Activated CD8-positive, alpha-beta memory T cell treated with anti-CD3 and anti-CD28 coated beads for 4 hours (primary cell): ENCODE measurements at places on chromosomes 11 and 22.

GRCh38 chr11:130448416-130449309, at the start of gene ADAMTS15:
TSS of gene ADAMTS15 (plus strand) at chr11:130448645. CDS start at chr11:130448974, 329 bp downstream.
- DNase-seq = no peak

GRCh38 chr11:129613071-129613470, 202.6 kb upstream of the TMEM45B start:
- DNase-seq = no peak

GRCh38 chr22:46142548-46143490, 7.5 kb upstream of the PPARA start:
- DNase-seq = no peak

DNA sequence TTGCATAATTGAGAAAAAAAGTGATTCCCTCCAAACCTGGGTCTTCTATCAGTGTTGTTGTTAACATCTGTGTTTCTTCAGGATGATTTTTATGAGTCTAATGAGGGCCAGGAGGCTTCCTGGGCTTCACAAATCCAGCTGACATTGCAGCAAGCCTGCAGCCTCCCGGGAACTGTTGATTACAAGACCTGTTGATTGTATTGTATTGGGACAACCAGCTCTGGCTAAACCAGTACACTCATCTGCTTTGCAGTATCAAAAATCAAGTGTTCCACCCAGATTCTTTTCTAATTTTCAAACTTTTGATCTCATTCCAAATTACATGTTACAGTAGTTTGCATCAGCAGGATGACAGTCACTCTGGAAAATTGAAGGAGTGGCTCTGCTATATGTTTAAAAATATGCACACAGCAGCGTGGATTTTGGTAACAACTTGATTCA, 16.1 kb upstream of the PRSS23 start:
- DNase-seq = no peak

DNA sequence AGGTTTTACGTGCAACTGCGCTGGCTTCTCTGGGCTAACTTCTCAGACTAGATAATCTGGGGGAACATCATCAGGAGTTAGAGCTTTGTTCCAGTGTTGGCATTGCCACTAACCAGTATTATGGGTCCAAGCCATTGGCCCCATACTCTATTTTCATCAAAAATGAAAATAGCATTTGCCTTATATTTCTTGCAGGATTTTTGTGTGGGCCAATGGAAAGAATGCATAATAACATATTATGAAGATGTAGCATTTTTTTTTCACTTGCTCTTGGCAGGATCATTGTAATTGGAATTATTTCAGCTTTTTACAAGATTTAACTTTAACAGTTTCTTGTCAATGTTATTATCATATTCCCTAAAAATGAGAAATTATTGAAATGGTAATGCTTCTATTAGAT, 16.1 kb downstream of the ARHGAP42 start:
- no peak for DNase-seq

GRCh38 chr11:1778141-1778911, 14.6 kb upstream of the CTSD start:
- no peak for DNase-seq

DNA sequence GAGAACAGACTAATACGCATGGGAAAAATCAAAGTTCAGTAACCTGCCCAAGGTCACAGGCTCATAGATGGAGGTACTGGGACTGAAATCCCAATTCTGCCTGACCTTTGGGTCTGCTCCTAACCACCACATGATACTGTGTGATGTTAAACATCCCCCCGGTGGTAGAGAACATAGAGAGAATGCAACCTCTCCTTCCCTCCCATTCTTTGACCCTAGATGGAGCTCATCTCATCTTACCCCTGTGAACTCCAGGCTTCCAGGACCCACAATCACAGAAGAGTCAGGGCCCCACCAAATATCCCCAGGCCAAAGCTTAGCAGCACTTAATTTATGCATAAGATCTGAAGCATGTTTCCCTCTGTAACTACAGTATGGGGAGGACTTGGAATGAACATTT, 198.5 kb downstream of the MYO18B start:
- DNase-seq = no peak

DNA sequence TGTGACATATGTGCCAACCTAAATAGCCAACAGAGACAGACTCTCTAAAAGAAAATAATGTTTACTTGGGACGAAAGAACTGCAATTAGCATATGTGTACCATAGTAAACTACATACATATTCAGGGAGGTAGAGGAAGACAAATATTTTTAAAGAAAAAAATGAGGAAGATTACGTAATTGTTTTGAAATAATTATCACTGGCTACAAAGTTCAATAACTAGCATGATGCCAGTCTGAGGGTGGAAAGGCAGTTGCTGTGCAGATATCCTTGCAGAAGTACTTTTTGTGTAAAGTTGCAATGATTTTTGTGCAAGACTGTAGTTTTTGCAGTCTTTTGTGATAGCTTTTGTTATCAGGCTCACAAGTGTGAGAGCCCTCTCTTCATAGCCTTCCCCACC, 103.3 kb upstream of the ANO5 start:
- no peak for DNase-seq

GRCh38 chr11:126352163-126352562, 3.3 kb upstream of the ST3GAL4 start:
- no peak for DNase-seq

- no peak for DNase-seq
Observed at GRCh38 chr11:6611092-6611962, 689 bp downstream of the TAF10 start.

- no peak for DNase-seq
Observed at GRCh38 chr11:128339792-128340191, 247.6 kb downstream of the ETS1 start.

DNA sequence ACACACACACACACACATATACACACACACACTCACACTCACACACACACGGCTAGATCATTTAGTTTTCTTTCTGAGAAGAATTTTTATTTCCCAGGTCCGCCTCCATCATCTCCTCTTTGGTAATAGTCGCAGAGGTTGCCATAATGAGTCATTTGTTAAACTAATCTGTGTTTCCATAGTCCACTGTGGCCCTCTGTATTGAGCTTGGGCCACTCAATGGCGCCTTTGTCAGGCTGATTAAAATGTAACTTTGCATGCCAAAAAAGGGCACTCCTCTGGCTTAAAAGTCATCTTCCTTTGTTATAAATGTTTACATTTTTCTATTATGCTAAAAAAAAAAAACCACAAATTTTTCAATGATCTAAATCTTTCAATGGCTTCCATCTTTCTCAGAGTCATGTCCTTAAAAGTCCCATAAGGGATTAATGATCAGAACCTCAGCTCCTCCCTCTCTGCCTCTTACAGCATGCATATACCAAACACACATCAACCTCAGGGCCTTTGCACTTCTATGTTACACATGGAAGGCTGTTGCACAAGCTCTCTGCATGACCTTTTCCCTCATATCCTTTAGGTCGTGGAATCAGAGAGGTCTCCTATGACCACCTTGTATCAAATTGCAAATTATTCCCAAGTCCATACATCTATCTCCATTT, 35.3 kb downstream of the EHF start:
- no peak for DNase-seq

DNA sequence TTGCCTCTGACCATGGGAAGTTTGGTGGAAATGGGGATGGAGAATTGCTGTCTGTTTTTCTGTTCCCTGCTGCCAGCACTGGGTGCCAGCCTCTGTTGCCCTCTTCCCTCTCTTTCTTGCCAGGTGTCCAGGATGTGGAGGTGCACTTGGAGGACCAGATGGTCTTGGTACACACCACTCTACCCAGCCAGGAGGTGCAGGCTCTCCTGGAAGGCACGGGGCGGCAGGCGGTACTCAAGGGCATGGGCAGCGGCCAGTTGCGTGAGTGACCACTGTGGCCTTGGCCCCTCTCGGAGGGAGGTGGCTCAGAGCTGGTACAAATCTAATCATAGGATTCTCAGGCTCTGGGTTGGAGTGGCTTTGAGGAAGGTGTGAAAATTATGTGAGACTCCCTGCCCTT, 6.0 kb downstream of the CCS start:
- DNase-seq = no peak

- no peak for DNase-seq
Observed at GRCh38 chr11:63829823-63830489, 9.0 kb upstream of the MARK2 start.
